ENCODE measurements at places on chromosomes 4 and X. TPM values are rescaled to one million over a fixed set of nuclear protein-coding genes. Genes with fewer than 3 reads are reported as not detected.

SSX3 gene
- total RNA-seq: not detected

GLUD2 gene
- 7.2 TPM for total RNA-seq

TTC29 gene
- total RNA-seq: not detected

PHOX2B gene
- total RNA-seq: not detected

MAOA gene
- 12.8 TPM for total RNA-seq

PRKG2 gene
- total RNA-seq: 3.2 TPM

TRIM2 gene
- 60.9 TPM for total RNA-seq

DNA sequence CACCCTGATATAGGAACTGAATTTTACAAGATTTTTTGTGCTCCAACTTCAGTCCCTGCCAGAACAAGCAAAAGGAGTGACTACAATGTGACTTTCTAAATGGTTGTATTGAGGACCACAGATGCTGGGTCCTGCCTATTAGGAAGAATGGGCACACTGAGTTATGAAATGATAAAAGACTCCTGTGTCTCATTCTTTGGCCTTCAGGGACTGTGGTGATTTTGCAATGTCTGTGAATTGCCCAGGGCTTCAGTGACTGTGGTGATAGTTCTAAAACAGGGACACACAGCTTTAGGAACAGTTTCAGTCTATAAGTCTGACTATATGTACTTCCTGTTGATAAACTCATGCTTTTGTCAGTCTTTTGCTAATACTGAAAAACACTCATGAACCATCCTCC lies 210.2 kb downstream of the DMD start:
- no peak for DNase-seq

- DNase-seq: no peak
These were observed 2.1 kb upstream of the CLCN3 start for GRCh38 chr4:169618286-169618685.

GRCh38 chr4:26854701-26855100 lies 5.9 kb upstream of the STIM2 start:
- DNase-seq: no peak

DNA sequence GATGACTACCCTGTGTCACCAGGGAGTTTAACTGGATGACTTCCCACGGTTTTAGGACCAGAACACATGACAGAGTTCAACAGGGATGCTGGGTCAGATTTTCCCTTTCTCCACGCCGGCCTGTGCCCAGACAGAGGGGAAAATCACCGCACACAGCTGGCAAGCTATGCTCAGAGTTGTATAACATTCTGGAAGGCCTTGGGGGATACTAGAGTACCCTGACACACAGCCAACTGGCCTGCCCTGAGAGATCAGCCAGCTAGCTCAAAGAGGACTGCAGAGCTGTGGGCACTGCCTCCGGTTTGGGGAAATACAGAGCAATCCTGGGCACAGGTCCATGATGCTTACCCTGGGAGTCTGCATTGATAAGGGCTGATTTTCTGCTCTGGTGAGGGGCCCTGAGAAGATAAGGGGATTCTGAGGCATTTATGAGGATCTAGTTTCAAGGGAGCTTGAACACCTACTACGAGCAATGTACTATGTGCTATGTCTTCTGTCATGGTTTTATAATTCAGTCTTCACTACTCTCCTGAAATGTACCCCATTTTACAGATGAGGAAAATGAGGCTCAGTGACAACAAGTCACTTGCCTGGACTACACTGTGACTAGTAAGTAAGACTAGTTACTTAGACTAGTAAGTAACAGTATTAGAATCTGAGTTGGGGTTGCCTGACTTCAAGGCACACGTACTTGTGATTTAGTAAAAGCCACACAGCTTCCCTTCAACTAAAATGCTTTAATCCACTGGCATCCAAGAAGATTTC lies 14.7 kb downstream of the C4orf54 start:
- DNase-seq: no peak

DNA sequence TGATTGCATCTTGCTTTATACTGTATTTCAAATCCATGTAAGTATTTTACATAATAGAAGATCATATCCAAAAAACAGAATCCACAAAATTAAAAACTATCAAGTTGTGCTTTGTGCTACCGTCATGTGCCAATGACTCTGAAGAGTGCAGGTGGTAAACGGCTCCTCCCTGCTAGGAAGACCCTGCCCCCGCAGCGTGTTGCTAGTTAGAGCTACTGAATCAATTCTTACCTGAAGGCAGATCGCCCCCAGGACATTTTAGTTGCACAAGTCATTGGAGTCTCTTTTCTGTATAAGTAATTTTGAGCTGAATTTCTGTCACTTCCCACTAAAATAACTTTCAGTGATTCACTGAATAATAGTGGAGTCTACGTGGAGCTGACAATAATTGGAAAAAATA lies 599.5 kb upstream of the ZFP42 start:
- DNase-seq: no peak

- no peak for DNase-seq
These were observed 13.4 kb downstream of the TBC1D9 start for GRCh38 chr4:140742838-140743193.

DNA sequence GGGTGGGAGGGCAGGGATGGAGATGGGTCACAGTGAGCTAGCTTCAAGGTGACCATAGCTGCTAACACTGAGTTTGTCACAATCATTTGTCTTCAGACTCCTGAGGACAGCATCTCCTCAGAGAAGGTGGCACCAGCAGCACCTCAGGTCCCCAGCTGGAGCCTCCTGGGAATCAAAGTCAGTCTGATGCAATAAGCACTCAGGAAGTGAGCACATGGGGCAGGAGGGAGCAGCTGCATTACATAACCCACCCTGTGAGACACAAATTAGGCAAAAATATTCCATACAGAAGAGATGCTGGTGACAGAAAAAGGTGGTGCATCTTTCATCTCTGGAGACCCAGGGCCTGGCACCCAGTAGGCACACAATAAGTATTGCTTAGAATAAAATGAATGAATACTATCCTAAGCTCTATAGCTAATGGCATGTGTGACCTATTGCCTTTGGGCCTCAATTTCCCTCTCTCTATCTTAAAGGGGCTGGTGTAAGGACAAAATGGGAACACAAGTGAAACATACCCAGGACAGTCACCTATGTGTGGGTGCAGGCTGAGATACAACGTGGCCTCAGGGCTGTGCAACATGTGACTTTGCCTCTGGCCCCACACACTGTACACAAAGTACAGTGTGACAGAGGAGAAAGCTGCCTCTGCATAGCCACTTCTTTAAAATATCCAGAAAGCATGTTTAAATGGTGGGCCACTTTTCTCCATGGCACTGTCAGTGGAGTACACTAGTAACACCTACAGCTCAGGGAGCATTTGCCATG lies 37.1 kb downstream of the SLC39A8 start:
- DNase-seq: no peak

DNA sequence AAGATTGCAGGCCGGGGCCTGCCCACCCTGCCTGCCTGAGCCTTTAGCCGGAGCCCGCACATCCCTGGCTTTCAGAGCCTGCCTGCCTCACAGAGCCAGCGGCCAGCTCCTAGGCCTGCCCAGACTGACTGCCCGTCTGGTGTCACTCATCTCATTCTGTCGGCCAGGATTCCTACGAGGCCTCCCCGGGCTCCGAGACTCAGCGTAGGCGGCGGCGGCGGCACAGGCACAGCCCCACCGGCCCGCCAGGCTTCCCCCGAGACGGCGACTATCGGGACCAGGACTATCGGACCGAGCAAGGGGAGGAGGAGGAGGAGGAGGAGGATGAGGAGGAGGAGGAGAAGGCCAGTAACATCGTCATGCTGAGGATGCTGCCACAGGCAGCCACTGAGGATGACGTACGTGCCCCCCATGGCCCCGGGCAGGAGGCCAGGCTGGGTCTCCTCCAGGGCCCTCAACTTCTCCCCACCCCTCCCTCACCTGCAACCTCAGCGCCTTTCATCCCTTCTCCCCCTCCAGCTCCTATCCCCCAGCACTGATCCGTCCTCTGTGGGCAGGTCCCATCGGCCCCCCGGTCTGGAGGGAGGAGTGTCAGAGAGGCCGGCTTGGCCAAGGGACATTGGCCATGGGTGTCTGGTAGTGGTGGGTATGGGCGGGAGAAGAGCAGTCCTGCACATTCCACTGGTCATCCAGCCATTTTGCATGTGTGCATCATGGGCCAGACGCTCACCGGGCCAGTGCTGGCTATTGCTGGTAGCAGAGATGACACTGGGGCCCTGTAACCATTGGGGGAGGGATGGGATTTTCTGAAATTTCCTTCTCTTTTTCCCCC lies 22.6 kb upstream of the UBA1 start:
- peak; percentile 47 for DNase-seq

GRCh38 chr4:38650133-38650532 lies 13.9 kb upstream of the KLF3 start:
- DNase-seq: no peak

GRCh38 chrX:15956681-15957080 lies 102.1 kb upstream of the AP1S2 start:
- DNase-seq: no peak

GRCh38 chr4:123889507-123889906 lies 492.9 kb downstream of the SPRY1 start:
- DNase-seq: no peak

DNA sequence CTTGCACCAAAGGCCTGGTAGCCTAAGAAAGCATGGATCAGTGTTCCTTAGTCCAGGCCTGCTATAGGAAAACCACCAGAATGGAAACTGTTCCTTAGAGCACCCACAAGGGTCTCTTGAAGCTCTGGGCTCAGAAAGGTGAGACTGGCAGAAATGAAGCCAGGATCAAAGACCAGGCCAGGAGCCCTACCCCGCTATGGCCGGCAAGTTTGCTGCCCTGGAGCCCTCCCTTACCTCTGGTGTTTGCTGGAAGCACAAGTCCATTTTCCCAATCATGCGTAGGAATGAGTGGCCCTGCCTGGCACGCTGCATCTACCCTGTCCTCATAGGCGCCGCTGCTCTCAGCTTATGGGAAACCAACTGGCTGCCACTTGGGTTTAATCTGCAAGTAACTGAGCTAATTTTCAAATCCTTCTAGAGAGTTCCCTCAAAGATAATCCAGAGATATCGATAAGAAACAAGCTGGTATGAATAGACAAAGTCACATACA lies 37.4 kb downstream of the BCOR start:
- DNase-seq: peak; percentile 26

DNA sequence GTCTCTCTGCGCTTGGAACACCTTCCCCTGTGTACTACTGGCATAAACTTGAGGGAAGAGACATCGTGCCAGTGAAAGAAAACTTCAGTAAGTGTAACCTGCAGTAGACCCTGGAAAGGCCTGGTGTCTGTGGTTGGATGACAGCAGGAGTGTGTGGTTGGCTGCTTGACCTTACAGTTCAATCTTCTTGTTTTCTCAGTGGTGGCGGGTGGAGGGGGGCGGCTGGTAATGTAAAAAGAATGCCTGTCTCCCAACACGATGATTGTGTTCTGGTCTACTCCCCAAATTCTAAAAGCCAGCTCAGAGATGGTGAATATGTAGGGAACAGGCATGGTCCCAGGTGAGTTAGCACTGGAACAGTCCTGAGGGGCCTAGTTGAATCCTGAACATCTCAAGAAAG lies 18.6 kb downstream of the PSMD10 start:
- no peak for DNase-seq

DNA sequence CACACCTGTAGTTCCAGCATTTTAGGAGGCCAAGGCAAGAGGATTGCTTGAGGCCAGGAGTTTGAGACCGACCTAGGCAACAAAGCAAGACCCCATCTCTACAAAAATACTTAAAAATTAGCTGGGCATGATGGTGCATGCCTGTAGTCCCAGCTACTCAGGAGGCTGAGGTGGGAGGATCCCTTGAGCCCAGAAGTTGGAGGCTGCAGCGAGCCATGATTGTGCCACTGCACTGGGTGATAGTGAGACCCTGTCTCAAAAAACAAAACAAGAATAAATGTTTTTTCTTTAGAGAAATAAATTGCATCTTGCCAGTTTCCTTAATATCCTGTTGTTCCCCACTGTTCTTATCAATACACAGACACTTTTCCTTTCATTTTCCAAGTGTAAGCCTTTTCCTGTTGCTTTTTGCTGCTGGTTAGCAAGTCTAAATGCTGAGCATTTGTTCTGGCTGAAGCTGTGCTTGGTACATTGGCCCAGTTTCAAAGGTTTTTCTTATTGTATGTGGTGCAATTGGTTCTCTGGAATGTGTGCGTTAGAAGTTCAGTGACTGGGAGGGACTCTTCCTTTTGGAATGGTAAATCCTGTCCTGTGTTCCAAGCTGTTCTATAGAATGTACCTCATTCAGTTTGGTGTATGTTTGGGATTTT lies 98.2 kb downstream of the AFF1 start:
- DNase-seq: no peak

DNA sequence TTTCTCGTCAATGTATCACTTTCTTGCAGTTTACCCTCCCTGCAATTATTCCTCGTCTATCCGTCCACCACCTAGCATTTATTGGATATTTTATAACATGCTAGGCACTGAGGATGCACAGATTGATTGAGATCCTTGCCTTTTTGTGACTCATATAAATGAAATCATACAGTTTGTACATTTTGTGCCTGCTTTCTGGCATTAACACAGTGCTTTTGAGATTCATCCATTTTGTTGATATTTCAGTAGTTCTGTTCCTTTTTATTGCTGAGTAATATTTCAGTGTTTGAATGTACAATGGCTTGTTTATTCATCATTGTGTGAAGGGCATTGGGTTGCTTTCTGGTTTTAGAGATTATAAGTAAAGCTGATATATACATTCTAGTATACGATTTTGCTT lies 841 bp downstream of the TBC1D19 start:
- no peak for DNase-seq

DNA sequence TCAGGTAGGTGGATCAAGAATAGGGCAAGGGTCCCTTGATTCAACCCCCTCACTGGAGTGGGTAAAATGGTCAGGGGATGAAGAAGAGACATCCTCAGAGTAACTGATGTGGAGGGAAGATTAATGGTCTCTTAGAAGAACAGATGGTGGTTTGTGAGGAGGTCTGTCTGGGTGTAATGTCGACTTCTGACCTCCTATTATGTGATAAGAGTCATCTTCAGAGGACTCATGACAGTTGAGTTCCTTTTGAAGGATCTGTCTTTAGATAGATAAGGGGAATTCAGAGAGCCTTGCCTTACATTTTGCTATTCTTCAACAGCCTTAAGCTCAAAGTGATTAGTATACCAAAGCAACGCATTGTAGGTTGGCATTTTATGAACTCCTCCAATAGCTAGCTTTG lies 27.1 kb upstream of the MAGEA8 start:
- no peak for DNase-seq

DNA sequence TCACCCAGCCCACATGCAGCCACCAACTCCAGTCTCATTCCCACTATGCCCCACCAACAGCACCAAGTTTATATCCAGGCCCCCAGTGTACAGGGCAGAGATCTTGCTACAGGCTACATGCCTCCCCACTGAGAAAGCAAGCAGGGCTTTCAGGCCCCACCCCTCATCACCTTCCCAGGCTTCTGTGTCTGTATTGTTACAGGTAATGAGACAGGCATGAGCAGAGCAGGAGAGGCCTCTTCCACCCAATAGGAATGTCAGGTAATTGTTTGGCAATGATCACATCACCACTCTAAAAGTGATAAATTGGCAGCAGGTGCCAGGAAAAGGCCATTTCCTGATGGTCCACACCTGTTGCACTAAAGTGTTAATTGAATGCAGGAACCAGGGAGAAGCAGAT lies 102.5 kb downstream of the ZNF518B start:
- DNase-seq: no peak

- no peak for DNase-seq
These were observed 46.1 kb downstream of the PGRMC2 start for GRCh38 chr4:128241425-128241913.

GRCh38 chr4:152831416-152831815 lies 51.7 kb downstream of the ARFIP1 start:
- DNase-seq: no peak
